ENCODE measurements at places on chromosomes 16 and 17. TPM values are rescaled to one million over a fixed set of nuclear protein-coding genes. Genes with fewer than 3 reads are reported as not detected.

Gene KRT17
- total RNA-seq = 3.8 TPM

Gene USH1G
- not detected for total RNA-seq

Gene SPNS1
- total RNA-seq = 32.7 TPM

Gene KIF2B
- not detected for total RNA-seq

Gene NAGS
- total RNA-seq = 2.2 TPM

Gene PABPN1L
- total RNA-seq = not detected

Gene CCL1
- total RNA-seq = not detected
